Left kidney (tissue), 8 donors: ENCODE measurements at places on chromosomes 3 and 15. TPM values are rescaled to one million over a fixed set of nuclear protein-coding genes. Genes with fewer than 3 reads are reported as not detected.
A peak's percentile ranks its signal among the peaks of the same experiment; 100 is the strongest.

DNA sequence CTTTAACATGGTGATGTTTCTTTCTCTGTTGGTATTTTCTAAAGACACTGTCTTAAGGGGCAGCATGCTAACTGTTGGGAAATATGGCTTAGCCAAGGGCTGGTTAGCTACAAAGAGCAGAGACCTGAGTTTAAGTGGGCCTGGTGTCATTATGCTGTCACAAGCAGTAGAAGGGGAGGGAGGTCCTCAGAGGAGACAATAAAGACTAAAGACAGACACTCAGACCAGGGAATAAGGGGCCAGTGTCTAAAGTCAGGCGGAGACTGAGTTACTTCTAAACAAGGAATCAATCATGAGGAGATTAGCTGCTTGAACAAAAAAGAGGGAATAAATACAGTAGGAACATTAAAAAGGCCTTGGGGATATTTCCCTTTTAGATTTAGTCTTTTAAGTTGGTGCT lies 142.7 kb upstream of the DPPA4 start:
- DNase-seq: no peak

DNA sequence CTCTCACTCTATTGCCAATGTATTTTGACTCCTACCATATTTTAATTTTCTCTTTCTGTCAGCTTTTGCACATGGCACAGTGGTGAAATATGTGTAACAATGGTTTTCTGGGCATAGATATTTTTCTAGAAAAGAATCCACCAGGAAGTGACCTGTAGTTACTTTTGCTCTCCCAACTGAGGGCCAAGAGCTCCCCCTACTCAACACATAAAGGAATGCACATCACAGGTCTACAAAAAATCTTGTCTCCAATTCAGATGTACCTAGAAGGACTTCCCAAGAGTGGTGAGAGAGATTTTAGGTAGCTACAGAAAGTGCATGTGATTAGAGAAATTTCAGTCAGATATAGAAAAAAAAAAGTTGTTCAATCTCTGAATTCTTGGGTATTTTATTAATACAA lies 15.6 kb downstream of the CPA3 start:
- no peak for DNase-seq

GRCh38 chr3:126522363-126522788 lies 1.6 kb upstream of the CHST13 start:
- DNase-seq: peak; percentile 40

DNA sequence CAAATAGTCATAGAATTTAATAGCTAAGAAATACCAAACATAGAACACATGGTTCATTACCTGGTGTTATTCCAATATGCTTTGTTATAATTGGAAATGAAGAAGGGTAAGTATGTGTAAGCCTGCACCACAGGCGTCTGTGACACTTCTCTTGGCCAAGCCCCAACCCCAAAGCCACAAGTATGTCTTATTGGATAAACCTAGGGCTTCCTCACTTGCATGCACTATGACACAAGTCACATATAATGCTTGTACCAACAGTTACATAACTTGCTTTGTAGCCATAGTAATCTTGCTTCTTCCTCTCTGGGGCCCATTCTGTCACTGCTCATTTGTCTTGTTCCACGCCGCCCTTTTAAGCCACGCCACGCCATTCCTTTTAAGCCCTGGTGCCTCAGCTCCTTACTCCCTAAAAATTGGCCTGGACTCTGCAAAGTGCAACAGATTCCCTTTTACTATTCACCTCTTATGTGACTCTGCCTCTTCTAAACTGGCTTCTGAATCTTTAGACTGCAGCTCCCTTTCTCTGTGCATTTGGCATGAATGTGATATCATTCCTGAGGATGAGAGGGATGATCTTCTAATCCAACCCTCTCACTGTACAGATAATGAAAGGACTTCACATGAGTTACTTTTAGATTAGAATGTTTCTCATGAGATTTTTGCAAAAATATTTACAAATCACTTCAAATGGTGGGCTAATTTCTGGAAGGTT lies 48.1 kb upstream of the EPHA3 start:
- no peak for DNase-seq

GRCh38 chr3:116579840-116580239 lies 129.7 kb upstream of the TUSC7 start:
- DNase-seq: peak; percentile 44

DNA sequence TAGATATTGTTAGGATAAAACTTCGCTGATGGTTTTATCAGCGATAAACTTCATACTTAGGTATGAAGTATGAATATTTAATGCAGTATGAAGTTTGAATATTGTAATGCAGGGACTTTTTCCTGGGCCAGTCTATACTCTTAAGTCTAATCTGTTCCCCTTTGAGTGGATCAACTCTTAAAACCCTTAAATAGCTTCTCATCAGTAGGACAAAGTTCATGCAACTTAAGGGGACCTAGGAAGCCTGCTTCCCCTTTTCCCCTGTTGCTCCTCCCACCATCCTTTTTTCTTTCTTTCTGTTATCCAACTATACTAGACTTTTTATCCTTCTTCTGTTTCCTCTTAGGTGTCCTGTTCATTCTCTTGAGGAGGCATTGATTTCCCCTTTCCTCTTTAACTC lies 78.7 kb downstream of the MITF start:
- no peak for DNase-seq

DNA sequence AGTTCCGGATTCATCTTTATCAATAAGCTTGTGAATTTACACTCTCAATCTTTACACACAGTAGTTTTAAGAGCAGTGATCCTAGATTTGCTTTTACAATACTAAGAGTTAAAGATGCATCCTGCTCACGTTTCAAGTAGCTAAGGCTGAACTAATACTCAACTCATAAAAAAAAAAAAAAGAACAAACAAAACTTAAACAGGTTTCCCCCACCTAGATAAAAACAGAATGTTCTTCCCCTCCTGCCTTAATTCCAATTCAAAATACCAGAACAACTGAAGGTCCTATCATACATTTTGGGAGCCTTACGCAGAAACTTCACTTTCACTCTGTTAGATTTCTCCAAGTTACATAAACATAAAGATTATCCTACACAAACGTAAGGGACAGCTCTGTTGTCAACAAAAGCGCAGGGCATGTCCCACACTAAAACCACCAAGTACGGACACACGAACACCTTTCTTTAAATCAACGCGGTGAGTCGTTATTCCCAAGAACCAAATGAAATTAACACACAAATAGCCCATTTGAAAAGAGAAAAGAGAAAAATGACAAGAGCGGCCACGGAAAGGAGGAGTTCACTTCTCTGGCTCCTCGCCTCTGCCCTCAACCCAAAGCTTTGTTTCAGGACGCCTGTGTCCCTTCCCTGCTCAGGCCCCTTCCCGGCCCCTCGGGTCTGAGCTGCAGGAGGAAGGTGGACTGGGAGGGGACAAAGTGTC lies 941 bp downstream of the CBLB start:
- DNase-seq: no peak

- no peak for DNase-seq
Observed at GRCh38 chr15:92074646-92075045, 221.1 kb downstream of the SLCO3A1 start.

DNA sequence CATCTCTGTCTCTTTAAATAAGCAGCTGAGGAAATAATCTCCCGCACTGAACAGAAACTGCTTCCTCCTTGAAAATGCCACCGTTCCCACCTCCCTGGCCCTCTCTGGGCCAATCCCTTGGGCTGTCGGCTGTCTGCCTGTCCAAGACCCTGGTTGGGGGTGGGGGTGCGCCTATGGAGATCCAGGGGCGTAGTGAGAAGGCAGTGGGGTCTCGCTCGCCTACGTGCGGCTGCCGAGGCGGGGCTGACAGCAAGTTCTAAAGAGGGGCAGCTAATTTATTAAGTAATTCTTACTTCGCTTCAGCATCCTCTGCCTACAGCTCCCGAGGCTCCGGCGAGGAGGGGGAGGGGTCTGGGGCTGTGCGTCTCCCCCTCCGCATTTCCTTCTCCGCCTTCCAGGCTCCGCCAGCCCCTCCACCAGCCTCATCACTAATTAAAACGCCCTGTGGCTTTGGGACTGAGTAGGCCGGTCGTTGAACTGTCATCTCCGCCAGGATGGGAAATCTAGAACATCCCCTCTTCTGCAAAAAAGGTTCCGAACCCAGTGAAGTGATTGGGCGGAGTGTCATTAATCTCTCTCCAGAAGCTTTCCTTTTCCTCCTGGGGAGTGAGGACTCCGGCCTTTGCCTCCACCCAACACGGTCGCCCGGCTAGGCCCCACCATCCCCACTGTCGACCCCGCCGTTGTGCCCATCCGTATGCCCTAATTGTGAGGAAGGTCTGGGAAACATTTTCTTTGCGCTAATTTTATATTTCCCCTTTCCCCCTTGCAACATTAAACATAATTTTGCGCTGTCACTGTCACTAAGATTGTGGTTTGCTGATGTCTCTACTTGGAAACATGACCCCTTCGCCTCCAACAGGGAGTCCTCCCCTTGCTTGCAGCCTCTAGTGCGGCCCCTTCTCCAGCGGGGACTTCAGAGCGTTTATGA lies 16.9 kb downstream of the NR2F2 start:
- DNase-seq: no peak

DNA sequence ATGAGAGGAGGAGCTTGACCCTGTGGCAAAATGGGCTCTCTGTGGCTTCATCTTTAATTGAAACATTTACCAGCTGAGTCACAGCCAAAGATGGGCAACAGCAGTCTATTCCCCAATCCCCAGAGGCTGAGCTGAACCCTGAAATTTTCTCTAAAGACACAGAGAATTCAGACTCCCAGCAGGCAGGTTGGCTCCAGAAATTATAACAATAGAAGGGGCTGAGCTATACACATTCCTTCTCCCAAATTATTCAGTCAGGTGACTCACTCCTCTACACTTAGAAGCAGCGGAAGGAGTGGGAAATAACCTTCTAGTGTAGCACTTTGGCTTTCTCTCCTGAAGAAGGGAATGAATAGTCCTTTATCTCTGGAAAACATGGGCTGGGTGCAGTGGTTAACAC lies 264.3 kb upstream of the ARHGEF26 start:
- DNase-seq: no peak

The SLCO2A1 gene
- 19.5 TPM for polyA plus RNA-seq

The PPM1L gene
- polyA plus RNA-seq: 10.4 TPM

The REC114 gene
- polyA plus RNA-seq: not detected
